NCI-H1105 (cell line): ENCODE measurements at places on chromosomes 1 and 21.

- no peak for DNase-seq
Observed at GRCh38 chr1:177977141-177977540, 7.3 kb upstream of the SEC16B start.

GRCh38 chr21:38126666-38127303, 130.0 kb upstream of the KCNJ15 start:
- DNase-seq, result peak; percentile 70

DNA sequence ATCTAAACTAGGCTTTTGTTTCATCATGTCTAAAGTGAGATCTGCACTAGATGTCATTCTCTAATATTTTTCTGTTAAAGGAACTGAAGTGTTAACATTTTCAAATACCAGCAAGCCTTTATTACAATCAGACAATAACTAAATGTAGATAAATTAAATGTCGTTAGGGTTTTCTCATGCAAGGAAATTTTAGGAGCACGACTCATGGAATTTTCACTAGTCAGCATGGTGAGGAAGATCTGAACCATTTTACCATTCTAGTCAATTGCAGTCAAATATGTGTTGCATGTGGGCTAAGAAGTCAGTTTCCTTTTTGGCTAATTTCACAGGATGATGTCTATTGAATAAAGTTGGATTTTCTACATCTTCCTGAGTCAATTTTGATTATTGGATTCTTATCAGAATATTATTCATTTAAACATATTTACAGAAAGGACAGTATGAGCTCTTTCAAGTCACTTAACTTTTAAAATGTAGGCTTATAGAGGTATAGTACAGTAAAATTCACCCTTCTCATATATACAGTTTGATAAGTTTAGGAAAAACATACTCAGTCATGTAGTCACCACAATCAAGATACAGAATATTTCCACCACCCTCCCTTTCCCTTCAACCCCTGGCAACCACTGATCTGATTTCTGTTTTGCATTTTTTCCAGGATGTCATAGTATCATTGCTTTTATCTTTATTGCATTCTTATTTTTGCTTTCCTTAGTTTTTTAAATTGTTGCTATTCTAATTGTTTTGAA, 9.2 kb downstream of the GCSAML start:
- no peak for DNase-seq

GRCh38 chr1:10865518-10866320, 69.3 kb upstream of the CASZ1 start:
- DNase-seq, result no peak

DNA sequence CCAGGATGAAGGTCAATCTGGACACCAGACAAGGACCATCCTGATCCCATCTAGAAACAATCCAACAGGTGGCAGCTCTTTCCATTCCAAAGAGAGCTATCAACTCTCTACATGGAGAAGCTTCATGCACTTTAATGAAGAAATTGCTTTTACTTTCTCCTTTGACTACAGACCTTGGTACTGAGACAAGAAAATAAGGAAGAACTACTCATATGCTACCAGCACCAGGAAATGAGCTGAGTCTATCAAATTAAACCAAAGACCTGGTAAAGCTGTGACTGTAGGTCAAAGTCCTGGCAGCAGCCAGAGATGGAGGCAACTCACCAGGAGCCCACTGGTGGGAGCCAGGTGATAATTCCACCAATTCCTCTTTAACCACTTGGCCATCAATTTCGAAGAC, 64.3 kb upstream of the LRRC8B start:
- no peak for DNase-seq

- no peak for DNase-seq
Observed at GRCh38 chr21:37292941-37293340, 25.8 kb upstream of the VPS26C start.

- DNase-seq, result no peak
Observed at GRCh38 chr1:232856541-232856940, 51.3 kb downstream of the MAP10 start.

GRCh38 chr1:219703368-219703639, 90.4 kb upstream of the ZC3H11B start:
- no peak for DNase-seq

DNA sequence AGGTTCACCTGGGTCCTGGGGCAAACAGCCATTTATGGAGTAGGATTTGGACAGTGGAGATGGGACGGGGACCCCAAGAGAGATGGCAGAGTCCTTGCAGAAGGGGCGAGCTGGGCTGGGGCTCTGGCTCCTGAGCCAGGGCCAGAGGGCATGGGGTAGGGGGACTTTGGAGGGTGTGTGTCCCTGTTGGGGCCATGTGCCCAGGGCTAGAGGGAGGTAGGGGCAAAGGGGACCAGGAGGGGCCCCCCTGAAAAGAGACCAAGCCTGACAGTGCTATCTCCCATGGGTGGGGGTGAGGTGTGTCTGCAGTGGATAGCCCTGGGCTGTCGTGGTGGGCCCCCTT, 92.3 kb downstream of the TRIM11 start:
- no peak for DNase-seq

DNA sequence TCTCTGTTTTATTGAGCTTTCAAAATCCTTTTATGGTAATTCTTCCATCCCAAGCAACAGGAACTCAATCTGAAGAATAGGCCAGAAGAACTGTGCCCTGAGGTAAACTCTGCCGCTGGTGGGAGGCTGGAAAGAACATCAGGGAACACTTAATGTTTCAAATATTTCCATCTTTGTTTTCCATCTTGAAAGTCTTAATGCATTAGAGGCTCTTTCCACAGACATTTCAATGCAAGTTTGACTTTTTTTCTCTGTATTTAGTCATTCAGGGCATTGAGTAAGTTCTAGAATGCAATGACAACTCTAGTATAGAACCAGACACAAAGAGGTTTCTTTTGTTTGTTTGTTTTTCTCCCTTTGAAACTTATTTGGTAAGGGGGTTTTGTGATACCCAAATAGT, 61.5 kb downstream of the KIAA0040 start:
- no peak for DNase-seq

- DNase-seq, result no peak
Observed at GRCh38 chr1:207006083-207006482, 26.5 kb downstream of the C1orf116 start.

DNA sequence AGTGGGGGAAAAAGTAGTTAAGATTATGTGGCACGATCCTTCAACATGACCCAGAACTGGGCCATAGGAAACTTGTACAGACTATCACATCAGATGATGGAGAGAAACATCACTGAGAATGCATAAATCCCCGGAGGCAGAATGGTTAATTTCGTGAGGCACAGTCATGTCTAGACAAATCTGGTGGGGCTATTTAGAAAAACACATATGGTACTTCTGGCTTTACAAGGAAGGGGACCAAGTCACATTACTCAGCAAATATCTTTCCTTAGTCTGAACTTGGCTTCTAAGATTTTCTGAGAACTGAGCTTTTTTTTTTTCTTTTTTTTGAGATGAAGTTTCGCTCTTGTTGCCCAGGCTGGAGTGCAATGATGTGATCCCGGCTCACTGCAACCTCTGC, 9.2 kb upstream of the UQCRHL start:
- no peak for DNase-seq

DNA sequence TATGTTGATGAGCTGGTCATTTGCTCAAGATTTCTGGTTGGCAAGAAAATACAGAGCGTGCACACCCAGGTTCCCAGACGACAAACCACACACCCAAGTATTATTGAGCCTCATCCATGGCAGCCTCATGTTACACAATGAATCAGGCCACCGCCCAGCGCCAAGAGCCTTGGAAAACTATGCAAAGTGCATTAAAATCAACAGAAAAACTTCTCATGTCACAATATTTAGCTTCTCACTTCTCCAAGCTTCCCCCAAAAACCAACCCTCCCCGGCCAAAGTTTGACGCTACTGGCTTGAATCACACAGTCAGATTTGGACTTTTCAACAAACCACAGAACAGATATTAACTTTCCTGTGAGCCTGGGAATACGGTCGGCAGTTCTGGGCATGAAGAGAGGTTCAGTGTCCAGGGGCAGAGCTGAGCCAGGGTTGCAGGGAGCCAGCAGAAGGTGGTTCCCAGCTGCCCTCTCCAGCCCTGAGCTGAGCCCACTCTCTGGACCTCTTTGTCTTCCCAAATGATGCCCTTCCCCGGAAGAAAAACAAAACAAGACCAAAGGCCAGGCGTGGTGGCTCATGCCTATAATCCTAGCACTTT, 71.1 kb downstream of the SETD4 start:
- no peak for DNase-seq

DNA sequence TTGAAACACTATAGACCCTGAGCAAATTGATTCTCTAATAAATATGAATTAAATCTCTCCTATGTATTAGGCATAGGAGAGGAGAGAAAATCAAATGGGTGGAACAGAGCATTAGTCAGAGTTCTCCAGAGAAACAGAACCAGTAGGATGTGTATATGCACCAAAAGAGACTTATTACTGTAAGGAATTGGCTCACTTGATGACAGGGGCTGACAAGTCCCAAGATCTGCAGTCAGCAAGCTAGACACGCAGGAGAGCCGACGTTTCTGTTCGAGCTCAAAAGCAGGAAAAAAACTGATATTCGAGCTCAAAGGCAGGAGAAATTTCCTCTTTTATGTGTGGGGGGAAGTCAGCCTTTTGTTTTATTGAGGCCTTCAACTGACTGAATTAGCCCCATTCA, 259.2 kb upstream of the KAZN start:
- no peak for DNase-seq

- no peak for DNase-seq
Observed at GRCh38 chr21:36532769-36533467, 53.0 kb upstream of the CLDN14 start.

- no peak for DNase-seq
Observed at GRCh38 chr1:15000030-15000429, 153.5 kb upstream of the TMEM51 start.

DNA sequence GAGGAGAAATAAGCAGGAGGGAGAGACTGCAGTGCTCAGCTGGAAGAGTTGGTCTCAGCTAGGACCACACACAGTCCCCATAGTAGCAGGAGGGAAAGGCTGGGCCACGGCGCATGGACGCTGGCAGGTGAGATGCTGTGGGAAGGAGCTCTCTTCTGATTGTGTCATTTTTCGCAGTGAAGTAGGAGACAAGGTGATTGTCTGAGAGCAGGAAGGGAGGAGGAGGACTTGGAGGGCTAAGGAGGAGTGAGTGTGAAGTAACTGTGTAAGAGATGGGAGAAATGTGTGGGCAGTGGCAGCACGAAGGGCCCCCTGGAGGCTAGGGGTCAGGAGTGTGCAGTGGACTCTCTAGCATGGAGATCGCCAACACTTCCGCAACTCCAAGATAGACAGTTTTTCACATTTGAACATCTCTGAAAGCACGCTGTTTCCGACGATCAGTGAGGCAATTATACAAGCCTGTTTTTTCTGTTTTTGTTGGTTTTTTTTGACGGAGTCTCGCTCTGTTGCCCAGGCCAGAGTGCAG, 26.4 kb upstream of the KCNC4 start:
- DNase-seq, result no peak

GRCh38 chr21:15775981-15776380, 46.2 kb downstream of the USP25 start:
- DNase-seq, result no peak

DNA sequence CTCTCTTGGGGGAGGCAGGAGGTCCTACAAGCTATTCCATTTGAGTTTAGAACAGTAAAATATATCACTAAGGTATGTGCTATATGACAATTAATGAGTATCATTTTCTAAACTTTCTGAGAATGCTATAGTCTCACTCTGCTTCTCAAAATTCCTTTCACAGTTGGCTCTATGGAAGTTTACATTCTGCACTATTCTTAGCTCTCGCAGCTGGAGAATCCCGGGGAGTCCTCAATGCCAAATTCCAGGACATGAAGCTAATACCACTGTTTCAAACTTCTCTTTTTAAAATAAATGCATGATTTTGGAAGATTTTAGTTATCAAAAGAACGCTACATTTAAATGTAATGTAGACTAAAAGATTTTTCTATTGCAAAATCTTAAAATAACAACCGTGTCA, 22.4 kb upstream of the PALMD start:
- DNase-seq, result no peak

DNA sequence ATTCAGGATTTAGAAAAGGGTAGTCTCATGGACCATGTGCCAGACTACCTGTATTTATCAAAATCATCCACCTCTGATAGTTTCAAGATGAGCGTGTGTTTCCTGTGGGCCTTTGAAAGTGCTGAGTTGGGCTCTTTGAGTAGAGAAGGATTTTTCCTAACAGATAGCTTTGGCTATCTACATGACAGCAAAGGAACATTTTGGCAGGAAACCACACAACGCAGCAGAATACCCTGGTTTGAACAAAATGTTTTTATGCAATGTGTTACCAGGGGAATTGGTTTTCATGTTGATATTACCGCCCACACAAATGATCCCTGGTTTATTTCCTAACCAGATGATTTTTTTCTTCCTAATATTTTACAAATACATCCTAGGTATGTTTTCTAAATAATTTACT, 431.4 kb downstream of the NEGR1 start:
- DNase-seq, result no peak

- no peak for DNase-seq
Observed at GRCh38 chr1:165933446-165934170, 106.2 kb downstream of the UCK2 start.

DNA sequence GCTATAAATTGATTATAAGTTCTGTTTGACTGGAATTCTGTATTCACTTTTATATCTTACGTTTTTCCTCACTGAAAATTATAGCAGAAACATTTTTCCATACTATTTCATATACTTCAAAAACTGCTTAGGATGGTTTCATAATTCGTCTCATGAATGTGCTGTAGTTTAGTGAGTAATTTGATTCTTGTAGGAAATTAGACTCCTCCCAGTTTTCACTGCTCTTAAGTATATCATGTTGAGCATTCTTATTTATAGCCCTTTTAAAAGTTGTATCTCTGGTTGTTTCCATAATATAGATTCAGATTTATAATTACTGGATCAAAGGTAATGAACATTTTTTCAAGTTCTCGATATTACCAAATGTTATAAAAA, 250.6 kb downstream of the FMN2 start:
- no peak for DNase-seq

- DNase-seq, result no peak
Observed at GRCh38 chr1:220783453-220783852, 3.3 kb upstream of the MTARC1 start.

DNA sequence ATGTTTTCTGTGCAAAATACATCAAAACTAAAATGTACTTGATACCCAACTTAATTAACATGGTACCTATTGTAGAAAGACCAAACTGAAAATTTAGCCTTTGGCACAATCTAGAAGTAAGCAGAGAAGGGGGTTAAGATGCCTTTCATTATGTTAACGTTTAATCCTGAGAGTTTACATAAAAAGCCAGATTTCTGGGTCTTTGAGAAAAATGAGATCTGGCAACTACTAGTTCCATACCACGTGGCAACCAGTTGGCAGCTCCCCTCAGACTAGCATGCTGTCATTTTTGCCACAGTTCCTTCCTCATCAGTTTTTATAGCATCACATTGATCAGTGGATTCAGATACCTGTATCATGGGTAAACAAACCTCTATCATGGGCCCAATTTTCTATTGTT, 1.5 kb downstream of the RO60 start:
- DNase-seq, result no peak

GRCh38 chr1:96544831-96545221, 176.8 kb upstream of the PTBP2 start:
- no peak for DNase-seq

GRCh38 chr1:110380672-110381283, 10.0 kb downstream of the SLC16A4 start:
- no peak for DNase-seq

GRCh38 chr1:31297277-31298247, 730 bp downstream of the ZCCHC17 start:
- no peak for DNase-seq
